ENCODE measurements at places on chromosomes 6 and 20. TPM values are rescaled to one million over a fixed set of nuclear protein-coding genes. Genes with fewer than 3 reads are reported as not detected.

EMILIN3 gene
- not detected for total RNA-seq

PRDM1 gene
- 56.8 TPM for total RNA-seq

CDSN gene
- not detected for total RNA-seq

SRSF12 gene
- not detected for total RNA-seq

TEAD3 gene
- 0.23 TPM for total RNA-seq

SERAC1 gene
- 4.7 TPM for total RNA-seq

PAK5 gene
- total RNA-seq, result not detected

PTCRA gene
- total RNA-seq, result not detected

GNAS-AS1 gene
- 1.4 TPM for total RNA-seq

FAM217A gene
- total RNA-seq, result not detected

SIM1 gene
- total RNA-seq, result 0.07 TPM

CLIC5 gene
- total RNA-seq, result 2.6 TPM

KHDRBS2 gene
- not detected for total RNA-seq

HLA-DQB2 gene
- 1.5 TPM for total RNA-seq

GSTA3 gene
- not detected for total RNA-seq

GPR31 gene
- not detected for total RNA-seq

DDR1 gene
- total RNA-seq, result 8.7 TPM

TREML2 gene
- total RNA-seq, result 26.8 TPM

KCNQ2 gene
- 0.05 TPM for total RNA-seq

CST4 gene
- not detected for total RNA-seq

HRH3 gene
- total RNA-seq, result not detected

HTR1B gene
- not detected for total RNA-seq

TRIM15 gene
- 0.25 TPM for total RNA-seq

ARFGAP1 gene
- total RNA-seq, result 84.9 TPM
